Stimulated activated CD4-positive, alpha-beta T cell treated with anti-CD3 and anti-CD28 coated beads, Interleukin-15, amount 100 ng/mL, for 24 hours (primary cell): ENCODE measurements at places on chromosomes 6 and 20.

DNA sequence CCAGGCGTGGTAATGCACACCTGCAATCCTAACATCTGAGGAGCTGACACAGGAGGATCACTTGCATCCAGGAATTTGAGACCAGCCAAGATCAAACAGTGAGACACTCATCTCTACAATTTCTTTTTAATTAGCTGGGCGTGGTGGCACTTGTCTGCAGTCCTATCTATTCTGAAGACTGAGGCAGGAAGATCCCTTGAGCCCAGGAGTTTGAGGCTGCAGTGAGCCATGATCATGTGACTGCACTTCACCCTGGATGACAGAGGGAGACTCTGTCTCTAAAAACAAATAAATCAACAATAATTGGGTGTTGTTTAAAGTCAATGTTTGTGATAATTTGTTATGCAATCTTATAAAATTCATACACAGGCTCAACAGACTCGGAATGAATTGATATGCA, 18.0 kb upstream of the HLA-A start:
- DNase-seq: no peak

DNA sequence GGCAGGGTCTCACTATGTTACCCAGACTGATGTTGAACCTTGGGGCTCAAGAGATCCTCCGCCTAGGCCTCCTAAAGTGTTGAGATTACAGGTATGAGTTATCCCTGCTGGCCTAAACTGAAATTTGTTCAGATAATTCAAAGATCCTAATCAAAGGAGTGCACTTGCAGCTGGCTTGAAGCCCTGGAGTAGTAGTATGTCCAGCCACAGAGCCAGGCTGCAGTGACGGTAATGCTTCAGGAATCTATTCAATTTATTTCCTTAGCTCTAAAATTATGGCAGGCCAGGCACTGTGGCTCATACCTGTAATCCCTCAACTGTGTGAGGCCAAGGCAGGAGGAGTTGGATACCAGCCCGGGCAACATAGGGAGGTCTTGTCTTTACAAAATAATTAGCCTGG, 1.4 kb upstream of the DDX43 start:
- DNase-seq: no peak

GRCh38 chr6:44176762-44177509, 18.3 kb downstream of the CAPN11 start:
- peak; percentile 26 for DNase-seq

DNA sequence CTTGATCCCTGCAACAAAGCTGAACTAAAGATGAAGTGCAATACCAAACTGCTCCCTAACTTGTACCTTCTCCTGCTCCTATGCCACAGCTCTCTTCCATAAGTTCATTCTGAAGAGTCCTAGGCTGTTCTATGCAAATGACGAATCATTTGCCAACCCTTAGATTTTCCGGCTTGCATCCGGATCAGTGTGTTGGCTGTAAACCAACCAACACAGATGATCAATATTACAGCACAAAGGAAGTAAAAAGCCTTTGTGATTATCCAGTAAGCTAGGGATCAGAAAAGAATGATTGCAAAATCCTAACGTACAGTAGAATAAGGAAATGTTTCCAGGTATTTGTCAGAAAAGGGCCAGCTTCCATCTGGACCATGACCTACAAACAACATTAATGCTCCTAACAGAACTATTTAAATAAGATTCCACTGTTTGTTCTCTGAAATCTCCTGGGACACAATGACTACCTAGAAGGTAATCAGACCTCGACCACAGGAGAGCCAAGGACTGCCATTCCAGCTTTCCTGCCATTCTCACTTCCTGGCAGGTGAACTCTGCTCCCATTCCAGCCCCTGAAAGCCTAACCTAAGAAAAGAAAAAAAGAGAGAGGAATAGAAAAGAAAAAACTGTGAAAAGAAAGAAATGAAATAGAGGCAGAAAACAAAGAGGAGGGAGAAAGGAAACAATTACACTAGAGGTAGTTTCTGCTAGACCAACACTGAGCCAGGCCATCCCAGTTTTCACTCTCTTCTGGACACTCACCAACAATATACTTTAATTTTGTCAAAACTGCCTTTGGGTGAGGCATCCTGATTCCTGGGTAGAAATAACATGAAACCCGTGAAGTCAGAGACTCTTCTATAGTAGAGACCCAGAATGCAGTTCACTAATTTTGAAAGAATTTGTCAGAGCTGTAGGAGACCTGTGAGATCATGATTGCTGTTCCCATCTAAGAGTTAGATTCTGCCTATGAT, 19.7 kb downstream of the GMDS start:
- DNase-seq: no peak

GRCh38 chr6:1864496-1864895, 254.8 kb downstream of the FOXC1 start:
- DNase-seq: no peak

DNA sequence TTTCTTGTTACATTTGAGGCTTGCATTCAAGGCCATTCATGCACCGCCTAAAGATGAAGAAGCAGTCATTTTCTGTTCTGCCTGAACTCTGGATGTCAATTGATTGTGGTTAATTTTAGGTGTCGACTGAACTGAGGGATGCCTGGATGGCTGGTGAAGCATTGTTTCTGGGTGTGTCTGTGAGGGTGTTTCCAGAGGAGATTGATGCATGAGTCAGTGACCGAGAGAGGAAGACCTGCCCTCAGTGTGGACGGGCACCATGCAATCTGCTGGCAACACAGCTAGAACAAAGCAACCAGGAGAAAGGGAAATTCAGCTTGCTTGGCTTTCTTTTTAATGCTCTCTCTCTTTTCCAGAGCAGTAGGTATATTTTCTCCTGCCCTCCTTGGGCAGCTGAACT, 164.1 kb upstream of the ECI2 start:
- DNase-seq: no peak

GRCh38 chr6:126026001-126026400, 39.7 kb downstream of the TRMT11 start:
- no peak for DNase-seq

DNA sequence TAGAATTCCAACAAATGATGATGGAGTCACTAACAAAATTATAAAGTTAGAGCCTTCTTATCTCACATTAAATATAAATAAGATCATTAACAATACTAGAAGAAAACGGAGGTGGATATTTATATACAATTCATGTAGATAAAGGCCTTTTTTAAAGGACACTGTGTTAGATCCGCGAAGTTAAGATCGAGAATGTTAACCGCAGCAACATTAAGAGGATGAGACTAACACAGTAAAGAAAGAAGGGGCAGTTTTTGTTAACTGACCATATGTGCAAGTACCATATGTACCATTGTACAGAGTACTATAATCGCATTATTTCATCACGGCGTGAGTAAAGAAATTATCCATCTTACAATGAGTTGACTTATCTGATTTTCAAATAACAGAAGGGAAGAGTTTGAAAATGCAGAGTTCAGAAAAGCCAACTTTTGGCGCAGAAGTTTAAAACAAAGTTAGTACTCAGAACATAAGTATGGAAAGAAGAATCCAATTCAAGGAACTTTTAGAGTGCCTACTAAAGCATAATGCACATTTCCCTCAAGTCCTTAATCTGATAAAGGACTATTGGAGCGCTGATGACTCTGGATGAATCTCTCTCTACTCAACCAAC, 1.4 kb downstream of the FBXL4 start:
- DNase-seq: no peak

DNA sequence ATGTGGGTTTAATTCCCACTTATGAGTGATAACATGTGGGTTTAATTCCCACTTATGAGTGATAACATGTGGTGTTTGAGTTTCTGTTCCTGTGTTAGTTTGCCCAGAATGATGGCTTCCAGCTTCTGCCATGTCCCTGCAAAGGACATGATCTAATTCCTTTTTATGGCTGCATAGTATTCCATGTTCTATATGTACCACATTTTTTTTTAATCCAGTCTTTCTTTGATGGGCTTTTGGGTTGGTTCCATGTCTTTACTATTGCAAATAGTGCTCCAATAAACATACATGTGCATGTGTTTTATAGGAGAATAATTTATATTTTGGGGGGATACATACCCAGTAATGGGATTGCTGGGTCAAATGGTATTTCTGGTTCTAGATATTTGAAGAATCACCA, 317.8 kb downstream of the MMUT start:
- DNase-seq: no peak

- no peak for DNase-seq
Observed at GRCh38 chr20:8647961-8648441, 420.9 kb upstream of the PLCB4 start.

- no peak for DNase-seq
Observed at GRCh38 chr6:35629876-35630378, 58.8 kb downstream of the FKBP5 start.

DNA sequence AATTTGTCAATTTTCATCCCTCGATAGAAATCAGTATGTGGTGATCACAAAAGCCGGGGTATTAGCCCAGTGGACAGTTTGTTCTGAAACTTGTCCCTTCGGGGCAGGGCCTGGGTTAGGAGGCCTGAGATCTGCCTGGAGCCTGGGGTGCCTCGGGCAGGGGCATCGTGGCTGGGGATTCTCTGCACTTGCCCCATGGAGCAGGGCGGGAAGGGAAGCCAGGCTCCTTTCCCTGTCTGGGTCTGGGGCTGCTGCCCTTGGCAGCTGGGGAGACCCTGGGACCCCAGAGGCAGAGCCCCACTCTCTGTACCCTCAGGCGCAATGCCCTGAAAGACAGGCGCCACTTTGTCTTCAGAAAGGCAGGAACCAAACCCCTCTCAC, 27.4 kb downstream of the NTSR1 start:
- no peak for DNase-seq

GRCh38 chr20:36173451-36173933, 19.0 kb downstream of the EPB41L1 start:
- DNase-seq: peak; percentile 14

DNA sequence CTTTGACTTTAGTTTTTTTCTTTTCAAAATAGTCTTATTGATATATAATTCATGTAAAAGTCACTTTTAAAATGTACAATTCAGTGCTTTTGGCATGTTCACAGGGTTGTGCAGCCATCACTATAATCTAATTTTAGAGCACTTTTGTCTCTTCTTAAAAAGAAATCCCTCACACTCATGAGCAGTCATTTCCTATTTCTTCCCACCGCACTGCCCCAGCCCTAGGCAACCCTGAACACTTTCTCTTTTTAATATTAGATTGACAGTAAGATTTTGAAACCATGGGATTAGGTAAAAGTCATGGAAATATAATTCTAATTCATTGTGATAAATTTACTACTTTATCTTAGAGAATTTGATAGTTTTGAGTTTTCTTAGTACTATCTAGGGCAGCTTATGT, 309.4 kb downstream of the UTRN start:
- no peak for DNase-seq

GRCh38 chr6:130776287-130776925, 50.8 kb upstream of the SMLR1 start:
- DNase-seq: no peak

DNA sequence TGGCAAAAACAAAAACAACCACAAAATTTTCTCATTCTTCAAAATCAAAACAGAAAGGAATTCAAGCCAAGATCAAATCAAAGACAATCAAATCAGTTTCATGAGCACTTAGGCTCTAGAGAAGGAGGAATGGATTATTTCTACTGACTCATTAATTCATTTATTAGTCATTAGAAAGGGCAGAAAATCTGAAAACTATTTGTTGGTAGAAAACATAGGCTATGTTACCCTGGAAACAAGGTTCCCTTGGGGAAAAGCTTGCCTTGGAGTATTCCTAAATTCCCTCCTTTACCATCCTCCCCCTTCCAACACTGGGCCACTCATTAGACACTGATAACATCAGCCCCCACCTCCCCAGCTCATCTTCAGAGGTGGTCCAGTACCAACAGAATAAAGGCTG, 17.5 kb downstream of the KIF16B start:
- no peak for DNase-seq

GRCh38 chr6:84976526-84977362, 212.3 kb upstream of the TBX18 start:
- DNase-seq: no peak

GRCh38 chr6:6682225-6682624, 93.7 kb downstream of the LY86 start:
- no peak for DNase-seq

GRCh38 chr6:136604928-136605510, 54.8 kb upstream of the MAP7 start:
- DNase-seq: no peak

GRCh38 chr20:32449057-32449889, 91.1 kb downstream of the ASXL1 start:
- DNase-seq: no peak

- no peak for DNase-seq
Observed at GRCh38 chr20:10741060-10741459, 67.3 kb upstream of the JAG1 start.

DNA sequence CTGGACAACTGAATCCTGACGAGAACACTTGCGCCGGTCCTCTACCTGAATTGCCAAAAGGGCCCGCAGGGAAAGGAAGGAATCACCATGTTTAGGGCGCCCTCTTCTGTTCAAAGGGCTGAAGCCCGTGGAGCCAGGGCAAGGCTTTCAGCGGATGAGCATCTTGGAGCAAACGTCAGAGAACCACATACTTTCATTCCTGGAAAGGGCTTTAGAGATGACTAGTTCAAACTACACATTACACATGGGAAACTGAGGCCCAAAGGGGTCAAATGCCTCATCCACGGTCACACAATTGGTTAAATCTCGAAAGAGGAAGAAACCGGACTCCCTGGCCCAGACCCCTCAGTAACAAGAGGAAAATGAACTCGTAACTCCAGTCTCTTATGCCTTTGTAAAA, 11.5 kb upstream of the ZNF133 start:
- peak; percentile 75 for DNase-seq

- DNase-seq: no peak
Observed at GRCh38 chr6:170073846-170074245, 217.0 kb downstream of the DLL1 start.

- no peak for DNase-seq
Observed at GRCh38 chr6:124573953-124574352, 388.3 kb upstream of the RNF217 start.

DNA sequence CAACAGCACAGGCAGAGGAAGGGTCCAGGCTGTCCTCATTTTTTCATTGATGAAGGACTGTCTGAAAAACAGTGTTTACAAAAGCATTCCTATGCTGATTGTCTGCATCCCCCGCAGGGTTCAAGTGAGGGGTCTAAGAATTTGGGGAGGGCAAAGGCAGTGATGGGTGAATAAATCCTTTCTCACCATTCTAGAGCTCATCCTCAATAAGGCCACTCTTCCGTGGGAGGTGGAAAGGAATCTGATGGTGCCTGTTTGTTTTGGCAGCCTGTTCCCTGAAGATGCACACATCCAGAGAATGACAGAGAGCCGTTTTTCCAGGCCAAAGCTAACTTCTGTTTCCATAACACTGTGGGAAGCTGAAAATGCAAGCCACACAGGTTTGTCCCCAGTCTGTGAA, 164.5 kb downstream of the MOXD1 start:
- no peak for DNase-seq

- DNase-seq: no peak
Observed at GRCh38 chr20:32839227-32839981, 19.3 kb upstream of the EFCAB8 start.

GRCh38 chr6:118551063-118552053, 3.3 kb downstream of the PLN start:
- DNase-seq: no peak

- DNase-seq: no peak
Observed at GRCh38 chr6:137241481-137242038, 22.4 kb upstream of the IFNGR1 start.

- DNase-seq: no peak
Observed at GRCh38 chr6:40640599-40641227, 53.5 kb upstream of the LRFN2 start.
